ENCODE measurements at places on chromosomes 2 and 18.

GRCh38 chr2:143582046-143582747 lies 453.0 kb downstream of the ARHGAP15 start:
- DNase-seq: no peak

DNA sequence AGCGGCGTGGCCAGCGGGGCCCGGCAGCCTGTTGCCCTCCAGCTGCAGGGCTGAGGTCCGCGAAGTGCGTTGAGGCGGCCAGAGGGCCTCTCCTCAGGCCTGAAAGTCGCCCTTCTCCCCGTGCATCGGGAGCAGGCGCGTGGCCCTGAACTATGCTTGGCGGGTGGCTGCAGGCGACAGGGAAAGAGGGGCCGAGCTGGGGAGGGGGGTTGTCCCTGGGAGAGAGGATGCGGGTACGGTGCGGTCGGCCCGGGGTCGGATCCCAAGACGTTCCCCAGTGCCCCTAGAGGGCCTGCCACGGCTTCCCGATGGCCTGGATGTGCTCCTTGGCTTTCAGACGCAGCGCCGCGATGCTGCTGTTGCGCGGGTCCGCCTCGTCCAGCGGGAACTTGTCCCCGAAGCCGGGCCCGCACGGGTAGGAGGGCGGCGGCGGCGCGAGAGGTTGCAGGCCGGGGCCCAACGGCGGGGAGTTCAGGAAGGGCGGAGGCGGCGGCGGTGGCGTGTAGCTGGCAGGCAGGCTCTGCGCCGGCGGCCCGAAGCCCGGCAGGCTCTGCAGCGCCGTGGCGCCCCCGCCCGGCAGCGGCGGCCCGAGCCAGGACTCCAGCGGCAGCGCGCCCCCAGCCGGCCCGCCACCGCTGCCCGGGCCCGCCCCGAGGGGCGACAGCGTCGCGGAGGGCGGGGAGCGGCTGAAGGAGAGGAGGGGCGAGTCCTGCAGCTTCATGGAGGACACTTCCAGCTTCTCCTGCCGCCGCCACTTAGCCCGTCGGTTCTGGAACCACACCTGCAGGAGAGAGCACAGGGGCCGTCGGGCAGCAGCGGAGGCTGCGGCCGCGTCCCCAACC lies 4.3 kb downstream of the RAX start:
- no peak for DNase-seq

DNA sequence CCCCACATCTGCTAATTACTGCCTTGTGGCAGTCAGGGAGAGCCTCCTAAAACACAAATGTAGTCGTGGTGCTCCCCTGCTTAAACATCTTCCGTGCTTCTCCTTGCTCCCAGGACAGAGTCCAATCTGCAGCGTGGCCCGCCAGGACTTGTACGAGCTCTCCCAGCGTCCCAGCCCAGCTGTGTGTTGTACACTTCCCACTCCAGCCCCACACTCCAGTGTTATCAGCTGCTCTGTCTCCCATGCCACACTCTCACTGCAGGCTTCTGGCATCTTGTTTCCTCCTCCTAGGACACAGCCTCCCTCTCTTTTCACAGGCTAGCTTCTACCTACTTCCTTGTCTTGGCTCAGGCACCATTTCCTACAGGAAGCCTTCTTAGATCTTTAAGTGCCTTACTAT lies 199.4 kb downstream of the ALPK2 start:
- DNase-seq: no peak

- DNase-seq: no peak
Observed at GRCh38 chr2:164510895-164511294, 110.4 kb downstream of the GRB14 start.

DNA sequence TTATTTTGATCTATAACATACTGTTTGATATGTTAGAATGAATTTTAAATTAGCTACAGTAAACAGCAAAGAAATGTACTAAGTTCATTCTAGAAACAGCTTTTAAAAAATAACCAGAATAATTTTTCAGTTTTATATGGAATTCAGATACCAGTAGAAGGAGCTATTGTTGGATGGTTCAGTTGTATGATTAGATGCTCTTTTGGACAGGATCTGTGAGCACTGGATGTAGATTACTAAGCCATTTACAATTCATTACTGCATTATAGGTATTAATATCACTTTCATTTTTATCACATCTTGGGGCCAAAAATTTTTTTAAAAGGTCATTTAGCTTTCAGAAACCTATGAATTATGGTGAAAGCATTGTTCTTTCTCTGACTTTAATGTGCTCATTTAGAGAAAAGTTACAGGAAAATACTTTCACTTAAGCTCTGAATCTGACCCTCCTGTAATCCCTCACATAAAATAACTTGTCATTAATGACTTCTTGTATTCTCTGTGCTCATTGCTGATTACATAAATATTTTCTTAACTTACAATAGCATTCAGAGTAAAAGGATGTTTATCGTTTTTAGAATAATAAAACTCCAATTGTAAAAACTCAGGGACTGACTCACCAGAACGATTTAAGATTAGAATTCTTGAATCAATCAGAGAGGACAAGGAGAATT lies 750.2 kb downstream of the SLC4A3 start:
- no peak for DNase-seq

DNA sequence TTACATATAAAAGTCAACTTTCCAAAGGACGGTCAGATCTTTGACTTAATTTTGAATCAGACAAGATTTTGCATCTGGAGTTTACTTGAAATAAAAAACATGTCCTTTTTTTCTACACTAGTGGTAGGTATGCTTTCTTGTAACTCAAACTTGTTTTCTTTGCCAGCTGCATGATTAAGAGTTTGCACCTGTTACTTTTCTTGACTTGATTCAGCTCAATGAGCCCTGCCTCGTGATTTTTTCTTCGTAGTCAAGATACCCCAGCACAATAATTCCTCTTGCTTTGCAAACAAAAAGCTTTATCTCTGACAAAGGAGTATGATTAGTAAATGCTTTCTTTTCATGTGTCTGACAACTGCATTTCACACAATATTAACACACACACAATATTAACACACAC lies 82.3 kb downstream of the FBXO15 start:
- DNase-seq: no peak

DNA sequence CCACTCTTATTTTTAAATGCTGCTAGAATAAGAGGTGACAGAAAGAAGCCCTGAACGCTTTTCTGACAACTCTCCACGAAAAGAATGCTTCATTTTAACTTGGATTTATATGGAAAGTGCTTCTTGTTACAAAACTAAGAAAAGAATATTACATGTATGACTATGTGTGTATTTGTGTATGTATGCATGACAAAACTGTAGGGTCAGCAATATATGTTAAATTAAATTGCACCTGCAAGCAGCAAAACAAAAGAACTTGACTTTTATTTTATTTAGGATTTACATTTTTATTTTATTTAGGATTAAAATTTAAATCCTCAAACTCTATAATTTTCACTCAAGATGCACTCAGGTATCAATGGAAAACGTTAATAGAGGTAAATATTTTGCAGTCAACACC lies 187.1 kb downstream of the NR4A2 start:
- no peak for DNase-seq

GRCh38 chr2:54067851-54068375 lies 47.5 kb upstream of the ACYP2 start:
- no peak for DNase-seq

GRCh38 chr18:60060578-60060977 lies 160.8 kb downstream of the PMAIP1 start:
- DNase-seq: no peak

DNA sequence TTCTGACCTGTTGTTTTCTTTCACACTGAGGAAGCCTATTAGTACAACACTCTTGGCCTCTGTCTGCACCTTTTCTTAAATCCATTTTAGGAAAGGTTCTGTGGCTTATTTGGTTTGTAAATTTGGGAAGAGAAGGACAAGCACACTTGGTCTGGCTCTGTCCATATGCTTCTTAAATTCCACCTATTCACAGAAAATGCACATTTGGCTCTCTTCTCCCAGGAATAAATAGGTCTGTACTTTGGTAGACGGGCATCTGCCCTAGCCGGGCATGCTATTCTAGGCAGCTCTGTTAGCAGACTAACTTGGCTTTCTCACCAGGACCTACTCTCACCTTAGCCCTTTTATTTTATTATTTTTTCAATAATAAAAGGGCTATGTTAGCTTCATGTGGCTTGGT lies 1211.8 kb upstream of the SLC39A10 start:
- DNase-seq: no peak

- DNase-seq: no peak
Observed at GRCh38 chr2:150698016-150698661, 210.7 kb upstream of the RND3 start.

GRCh38 chr18:13625843-13626543 lies 100.4 kb downstream of the FAM210A start:
- no peak for DNase-seq

- no peak for DNase-seq
Observed at GRCh38 chr2:55097461-55098410, 47.5 kb upstream of the RTN4 start.

DNA sequence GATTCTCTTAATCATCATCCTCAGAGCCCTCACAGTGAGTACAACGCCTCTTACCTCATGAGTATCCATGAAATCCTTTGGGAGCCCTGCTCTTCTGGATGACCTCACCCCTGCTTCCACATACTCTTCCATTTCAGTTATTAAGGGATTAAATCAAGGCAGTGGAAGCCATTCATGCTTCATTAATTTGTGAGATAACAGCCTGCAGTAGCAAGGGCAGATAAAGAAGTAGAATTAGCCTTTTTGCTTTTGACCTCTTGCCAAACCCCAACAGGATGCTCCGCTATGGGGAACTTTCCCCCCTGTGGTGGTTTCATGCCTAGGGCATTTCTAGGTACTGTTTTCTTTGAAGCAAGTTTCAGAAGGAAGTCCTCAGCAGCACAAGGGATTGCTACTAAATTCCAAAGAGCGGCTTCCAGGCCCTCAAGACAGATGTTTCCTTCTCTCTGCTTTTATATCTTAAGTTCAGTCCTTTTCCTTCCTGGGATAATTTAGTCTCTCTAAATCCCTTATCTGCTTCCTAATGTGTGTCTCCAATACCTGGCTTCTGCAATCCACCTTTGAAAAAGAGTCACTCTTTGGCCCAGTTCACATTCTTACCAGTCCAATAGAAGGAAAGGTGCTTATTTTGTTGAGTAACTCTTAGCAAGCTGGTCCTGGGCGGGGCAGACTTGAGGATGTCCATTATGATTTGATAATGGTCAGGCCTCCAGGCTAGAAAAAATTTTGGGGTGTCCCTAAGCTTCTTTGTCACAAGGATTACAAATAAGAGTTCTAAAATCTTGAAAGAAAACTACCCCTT lies 76.9 kb downstream of the MYO1B start:
- DNase-seq: no peak

GRCh38 chr2:218383892-218384519 lies 1.9 kb downstream of the SLC11A1 start:
- DNase-seq: no peak

DNA sequence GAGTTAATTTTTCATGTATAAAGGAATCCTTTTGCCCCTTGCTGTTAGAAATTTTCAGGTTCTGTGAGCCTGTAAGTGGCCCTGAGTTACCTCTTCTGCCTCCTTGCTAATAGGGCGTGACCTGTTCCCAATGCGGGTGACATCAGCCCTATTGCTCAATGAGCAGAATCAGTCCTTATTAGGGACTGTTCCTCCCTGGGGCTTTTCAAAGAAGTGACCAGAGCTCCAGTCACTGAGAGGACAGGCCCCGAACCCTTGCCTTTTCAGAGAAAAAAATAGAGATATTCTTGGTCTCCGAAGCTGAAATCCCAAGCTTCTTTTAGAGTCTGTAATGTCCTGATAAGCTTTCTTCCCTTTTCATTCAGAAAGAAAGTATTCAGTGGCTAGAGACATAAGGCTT lies 8.2 kb upstream of the APOB start:
- DNase-seq: peak; percentile 22

DNA sequence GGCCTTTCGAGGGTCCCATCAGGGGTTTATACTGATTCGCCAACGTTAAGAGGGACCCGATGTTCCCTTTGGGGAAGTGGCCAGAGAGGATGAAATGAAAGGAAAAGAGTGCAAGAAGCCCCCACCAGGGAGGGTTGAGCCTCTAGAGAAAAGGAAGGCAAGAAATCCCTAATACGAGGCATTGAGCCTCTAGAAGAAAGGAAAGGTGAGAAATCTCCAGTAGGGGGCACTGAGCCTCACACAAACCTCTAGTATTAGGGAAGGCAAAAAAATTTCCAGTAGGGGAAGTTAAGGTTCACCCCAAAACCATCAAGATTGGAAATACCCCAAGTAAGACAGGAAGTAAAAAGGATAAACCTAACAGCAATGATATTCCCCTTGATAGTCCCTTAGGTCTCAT lies 9.8 kb upstream of the SAP130 start:
- no peak for DNase-seq

DNA sequence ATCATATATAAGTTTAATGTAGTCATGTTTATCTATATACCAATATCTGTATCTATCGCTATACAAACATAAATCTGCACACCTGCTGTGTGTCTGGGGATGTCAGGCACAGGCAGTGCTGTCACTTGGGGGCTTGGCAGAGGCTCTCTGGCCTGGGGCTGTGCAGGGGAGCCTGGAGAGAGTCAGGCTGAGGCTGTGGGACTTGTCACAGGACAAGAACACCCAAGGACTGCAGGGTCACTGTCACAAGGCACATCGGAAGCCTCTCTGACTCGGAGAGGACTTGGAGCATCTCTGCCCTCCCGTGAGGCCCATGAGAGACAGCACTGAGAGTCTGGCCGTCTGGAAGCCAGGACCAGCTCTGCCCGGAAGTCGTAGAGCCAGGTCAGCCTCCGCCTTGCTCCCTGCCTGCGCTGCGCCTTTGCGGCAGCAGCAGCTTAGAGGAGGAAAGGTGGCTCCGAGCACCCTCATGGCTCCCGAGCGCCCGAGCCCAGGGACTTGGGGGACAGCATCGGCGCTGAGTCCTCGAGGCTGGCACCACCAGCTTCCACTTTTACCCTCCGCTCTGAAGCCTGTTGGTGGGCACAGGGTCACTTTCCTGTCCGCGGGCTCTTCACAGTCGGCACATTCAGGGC lies 280.3 kb downstream of the NDUFA10 start:
- no peak for DNase-seq

Data from CMK (cell line).